Stimulated activated CD8-positive, alpha-beta memory T cell treated with anti-CD3 and anti-CD28 coated beads, Interleukin-7, amount 100 ng/mL, for 24 hours (primary cell): ENCODE measurements at places on chromosomes 6 and 20.

DNA sequence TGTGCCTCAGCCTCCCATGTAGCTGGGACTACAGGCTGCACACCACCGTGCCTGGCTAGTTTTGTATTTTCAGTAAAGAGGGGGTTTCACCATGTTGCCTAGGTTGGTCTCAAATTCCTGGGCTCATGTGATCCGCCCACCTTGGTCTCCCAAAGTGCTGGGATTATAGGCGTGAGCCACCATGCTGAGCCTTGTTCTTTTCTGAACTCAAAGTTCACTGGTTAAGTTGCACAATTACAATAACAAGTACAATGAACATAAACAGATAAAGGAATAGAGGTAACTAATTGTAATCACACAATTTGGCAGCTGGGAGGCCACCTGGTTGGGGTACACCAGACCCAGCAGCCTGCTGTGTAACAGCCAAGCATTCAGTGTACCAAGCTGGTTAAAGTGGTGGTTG is 6.7 kb downstream of the NUDT3 start:
- DNase-seq, result no peak

GRCh38 chr20:46458866-46459750 is 52.7 kb upstream of the ELMO2 start:
- no peak for DNase-seq

- no peak for DNase-seq
These were observed 1.8 kb upstream of the HLA-DQB1 start for GRCh38 chr6:32668226-32668747.

DNA sequence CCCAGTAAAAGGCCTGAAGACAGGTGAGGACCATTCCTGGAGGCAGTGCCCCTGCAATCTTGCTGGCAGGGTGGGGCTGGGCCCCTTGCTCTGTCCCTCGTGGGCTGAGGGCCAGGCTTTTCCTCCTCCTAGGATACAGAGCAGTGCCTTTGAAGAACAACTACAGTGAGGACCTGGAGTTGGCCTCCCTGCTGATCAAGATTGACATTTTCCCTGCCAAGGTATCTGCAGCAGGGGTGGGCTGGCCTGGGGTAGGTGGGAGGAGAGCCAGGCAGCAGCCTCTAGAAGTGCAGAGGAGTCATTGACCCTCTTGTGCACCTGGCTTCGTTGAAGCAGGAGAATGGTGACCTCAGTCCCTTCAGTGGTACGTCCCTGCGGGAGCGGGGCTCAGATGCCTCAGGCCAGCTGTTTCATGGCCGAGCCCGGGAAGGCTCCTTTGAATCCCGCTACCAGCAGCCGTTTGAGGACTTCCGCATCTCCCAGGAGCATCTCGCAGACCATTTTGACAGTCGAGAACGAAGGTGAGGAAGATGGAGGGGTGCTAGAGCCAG is 36.5 kb downstream of the PLCG1 start:
- DNase-seq, result no peak

DNA sequence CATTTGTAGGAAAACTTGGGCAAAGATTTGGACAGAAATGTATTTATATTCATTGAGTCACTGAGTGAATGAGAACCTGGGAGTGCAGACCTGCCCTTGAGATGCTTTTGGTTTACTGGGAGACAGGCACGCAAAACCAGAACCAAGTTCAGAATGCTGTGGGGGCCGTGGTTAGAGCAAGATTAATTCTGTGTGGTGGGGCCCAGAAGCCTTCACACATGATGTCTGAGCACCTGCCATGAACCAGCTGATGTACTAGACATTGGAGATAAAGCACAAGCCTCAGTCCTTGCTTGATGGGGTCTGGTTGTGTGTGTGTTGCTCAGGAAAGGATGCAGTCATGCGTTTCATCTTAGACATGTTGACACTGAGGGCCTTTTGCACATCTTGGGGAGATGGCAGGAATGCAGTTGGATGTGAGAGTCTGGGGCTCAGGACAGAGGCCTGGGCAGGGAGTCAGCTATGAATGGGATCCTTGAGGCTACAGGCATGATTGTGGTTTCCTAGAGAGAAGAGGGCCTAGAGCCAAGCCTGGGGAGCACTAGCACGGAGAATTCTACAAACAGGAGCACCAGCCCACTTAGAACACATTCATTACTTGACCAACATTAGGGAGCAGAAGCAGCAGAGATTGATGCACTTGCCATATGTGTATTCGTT is 114.3 kb upstream of the TMEM181 start:
- no peak for DNase-seq

DNA sequence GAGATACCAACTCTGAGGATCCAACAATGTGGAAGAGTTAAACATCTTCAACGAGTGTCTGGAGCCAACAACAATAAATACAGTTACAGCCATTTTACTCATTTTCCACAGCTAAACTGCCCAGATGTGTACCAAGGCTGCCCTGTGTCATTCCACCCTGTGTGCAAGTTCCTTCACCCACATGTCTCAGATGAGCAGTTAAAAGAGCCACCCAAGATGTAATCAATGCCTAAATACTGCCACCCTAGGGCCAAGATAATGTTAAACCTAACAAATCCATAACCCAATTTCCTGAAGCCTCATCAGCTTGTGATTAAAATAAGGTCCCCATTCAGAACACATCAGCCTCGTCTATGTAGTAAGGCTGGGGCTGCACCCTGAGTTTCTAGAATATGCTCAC is 59.9 kb downstream of the GMDS start:
- no peak for DNase-seq
